RKO (cell line): ENCODE measurements at places on chromosomes 4 and X.

- DNase-seq = no peak
Measured at GRCh38 chrX:32451954-32452695, 759.2 kb downstream of the DMD start.

GRCh38 chrX:14235004-14235403 is 205.3 kb upstream of the GEMIN8 start:
- no peak for DNase-seq

- DNase-seq = no peak
Measured at GRCh38 chr4:145182222-145182621, 1.8 kb upstream of the OTUD4 start.

- no peak for DNase-seq
Measured at GRCh38 chr4:182788201-182788600, 129.0 kb downstream of the DCTD start.

DNA sequence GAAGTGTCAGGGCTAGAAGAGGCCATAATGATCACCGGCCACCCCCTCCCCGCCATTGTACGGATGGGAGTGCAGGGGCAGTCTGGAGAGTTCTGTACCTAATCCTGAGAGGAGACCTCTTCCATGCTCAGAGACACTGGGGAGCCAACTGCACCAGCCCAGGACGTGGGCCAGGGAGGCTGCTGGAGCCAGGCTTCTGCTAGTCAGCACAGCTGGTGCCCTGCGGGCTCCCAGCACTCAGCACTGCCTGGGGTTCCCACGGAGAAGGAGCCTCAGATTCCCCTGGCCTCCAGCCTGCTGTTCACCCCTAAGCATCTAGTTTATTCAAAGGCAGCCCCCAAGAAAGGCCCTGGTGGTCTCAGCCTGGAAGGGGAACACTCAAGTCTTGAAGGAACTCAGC is 28.8 kb downstream of the ABLIM2 start:
- no peak for DNase-seq

DNA sequence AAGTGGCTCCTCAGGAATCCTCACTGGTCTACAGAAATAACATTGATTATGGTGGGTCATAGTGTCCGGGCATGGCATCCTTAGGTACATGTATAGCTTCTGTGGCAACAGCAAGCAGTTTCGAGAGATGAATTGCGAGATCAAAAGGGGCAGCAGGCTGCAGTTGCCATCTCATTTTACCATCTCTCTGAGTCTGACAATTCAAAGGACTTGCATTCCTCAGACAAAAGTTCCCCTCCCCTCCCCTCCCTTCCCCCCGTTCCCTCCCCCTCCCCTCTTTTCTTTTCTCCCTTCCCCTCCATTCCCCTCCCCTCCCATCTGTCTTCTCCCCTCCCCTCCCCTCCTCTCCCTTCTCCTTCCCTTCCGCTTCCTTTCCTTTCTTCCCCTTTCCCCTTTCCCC is 70.2 kb downstream of the MTNR1A start:
- no peak for DNase-seq

GRCh38 chr4:158161551-158162354 is 11.1 kb downstream of the GASK1B start:
- peak; percentile 57 for DNase-seq

DNA sequence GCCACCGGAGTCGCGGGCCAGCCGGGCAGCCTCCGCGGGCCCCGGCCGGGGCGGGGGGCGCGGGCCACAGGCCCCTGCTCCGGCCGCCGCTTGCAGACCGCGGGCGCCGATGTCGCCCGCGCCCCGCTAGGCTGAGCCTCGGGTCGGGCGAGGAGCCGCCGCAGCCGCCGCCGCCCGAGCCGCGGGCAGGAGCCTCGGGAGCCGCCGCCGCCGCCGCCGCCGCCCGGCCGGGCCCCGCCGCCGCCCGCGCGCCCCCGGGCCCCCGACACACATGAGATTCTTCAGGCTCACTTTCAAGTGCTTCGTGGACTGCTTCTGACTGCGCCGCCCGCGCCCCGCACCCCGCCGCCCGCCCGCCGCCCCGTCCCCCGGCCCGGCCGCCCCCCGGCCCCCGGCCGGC is 345 bp downstream of the SLC6A8 start:
- DNase-seq = no peak

DNA sequence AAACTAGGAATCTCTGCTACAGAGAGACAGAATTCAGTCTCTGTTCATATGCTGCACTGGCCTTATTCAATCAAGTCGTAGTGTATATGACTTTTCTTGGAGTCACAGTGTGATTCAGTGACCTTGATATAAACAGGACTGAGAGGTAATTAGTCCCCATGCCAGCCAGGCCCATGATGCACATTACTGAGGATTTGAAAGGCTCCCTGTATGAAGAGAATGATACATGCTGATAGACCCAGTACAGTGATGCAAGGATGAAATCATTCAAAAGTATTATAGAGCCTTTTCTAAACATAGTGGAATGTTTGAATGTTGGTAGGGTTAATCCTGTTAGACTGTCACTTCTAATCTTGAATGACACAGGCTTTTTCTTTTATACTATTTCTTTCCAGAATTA is 34.1 kb downstream of the ANXA3 start:
- DNase-seq = peak; percentile 63

DNA sequence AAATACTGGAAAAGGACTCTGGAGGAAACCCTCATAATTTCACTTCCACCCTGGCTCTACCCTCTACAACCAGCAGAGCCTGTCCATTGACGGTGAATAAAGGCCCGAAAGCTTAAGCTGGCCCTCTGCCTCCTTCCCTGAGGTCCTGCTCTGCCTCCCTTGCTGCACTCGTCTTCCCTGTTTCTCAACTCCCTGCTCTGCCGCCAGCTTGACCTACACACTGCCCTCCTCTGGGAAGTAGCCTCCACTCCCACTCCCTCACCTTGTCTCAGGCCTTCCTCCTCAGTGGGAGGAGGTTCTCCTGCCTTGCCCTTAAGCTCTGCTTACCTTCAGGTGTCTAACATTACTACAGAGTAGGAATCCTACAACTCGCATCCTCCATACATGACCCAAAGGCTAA is 608.6 kb upstream of the NR3C2 start:
- no peak for DNase-seq

DNA sequence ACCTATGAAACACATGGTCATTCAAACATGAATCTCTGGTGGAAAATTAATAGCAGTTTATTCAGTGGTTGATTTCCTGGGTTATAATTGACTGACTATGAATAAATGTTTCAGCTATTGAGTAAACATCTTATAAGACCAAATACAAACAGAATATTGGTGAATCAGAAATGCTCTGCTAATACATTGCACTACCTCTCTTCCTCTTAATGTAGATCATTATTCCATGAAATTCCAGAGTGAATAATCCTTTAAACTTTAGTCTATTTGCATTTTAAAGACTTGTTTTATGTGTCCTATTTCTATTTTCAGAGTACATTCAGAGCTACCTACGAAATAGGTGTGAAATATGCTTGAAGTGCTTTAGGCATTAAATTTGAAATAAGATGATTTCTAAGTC is 715.4 kb downstream of the ADGRL3 start:
- no peak for DNase-seq

DNA sequence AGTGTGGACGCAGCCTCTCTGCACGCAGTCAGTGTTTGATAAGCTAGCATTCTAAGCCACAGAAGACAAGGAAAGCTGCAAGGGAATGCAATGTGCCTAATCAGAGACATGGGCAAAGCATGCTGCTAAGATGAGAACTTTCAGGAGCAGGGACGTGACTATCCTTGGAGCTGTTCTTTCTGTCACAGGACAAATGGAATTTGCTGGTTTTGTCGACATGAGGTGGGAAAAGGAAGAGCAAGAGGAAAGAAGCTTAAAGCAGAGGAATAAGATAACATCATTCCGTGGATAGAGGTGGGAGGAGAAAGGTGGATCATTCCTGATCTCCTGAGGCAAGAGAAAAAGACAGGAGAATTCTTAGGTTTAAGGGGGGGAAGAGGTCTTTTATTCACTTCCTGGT is 33.7 kb downstream of the RBM47 start:
- no peak for DNase-seq

GRCh38 chrX:10254739-10255138 is 98.0 kb downstream of the CLCN4 start:
- DNase-seq = no peak

DNA sequence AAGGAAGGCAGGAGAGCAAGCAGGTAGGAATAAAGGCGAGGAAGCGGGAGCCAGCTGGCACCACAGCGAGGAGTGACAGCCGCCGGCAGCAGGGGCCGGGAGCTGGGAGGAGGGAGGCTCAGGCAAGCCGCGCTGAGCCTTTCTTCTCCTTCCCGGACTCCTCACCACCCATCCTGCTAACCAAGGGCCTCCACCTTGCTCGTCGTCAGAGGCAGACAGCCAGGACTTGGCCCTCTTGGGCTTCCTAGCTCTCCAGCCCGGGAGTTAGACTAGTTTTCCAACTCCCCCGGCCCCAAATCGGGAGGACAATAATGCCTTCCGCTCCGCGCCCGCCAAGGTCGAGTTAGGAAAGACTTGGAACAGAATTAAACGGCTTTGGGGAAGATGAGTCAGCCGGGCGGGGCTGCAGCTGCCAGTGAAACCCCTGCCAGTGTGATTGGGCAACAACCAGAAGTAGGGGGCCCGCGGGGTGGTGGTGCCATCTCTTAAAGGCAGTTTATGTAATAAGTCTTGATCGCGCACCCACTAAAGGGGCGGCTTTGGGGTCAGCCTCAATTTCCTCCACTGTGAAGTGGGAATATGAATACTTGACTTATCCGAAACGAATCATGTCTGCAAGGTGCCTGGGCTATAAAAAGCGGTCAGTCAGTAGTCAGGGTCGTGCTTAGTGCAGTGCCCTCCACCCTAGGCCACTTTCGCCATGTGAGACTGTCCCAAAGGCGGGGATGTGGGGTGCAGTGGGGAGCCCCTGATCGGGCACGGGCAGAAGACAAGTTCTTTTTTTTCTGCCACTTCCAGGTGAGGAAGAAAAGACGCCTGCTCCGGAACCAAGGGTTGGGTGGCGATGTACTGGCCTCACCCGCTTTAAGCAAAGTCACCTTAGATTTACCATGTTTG is 6.7 kb upstream of the HSD17B10 start:
- DNase-seq = peak; percentile 81

DNA sequence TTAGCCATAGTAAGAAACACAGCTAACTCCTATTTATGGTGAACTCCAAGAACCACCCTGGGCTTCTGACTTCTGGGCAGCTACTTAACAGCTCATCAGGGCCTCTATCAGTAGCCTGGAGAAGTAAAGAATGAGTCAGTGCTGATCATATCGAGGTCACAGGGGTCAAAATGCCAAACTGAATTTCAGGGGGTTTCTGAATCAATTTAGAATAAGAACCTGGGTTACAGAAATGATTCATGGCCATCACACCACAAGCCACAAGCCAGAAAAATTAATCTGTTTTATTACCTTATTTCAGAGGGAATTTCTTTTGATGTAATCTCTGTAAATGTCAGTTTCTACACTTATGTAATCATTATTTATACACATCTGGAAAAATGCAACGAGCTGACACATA is 64.4 kb downstream of the CHST7 start:
- DNase-seq = no peak

GRCh38 chr4:43411226-43411625 is 518.7 kb downstream of the GRXCR1 start:
- no peak for DNase-seq

DNA sequence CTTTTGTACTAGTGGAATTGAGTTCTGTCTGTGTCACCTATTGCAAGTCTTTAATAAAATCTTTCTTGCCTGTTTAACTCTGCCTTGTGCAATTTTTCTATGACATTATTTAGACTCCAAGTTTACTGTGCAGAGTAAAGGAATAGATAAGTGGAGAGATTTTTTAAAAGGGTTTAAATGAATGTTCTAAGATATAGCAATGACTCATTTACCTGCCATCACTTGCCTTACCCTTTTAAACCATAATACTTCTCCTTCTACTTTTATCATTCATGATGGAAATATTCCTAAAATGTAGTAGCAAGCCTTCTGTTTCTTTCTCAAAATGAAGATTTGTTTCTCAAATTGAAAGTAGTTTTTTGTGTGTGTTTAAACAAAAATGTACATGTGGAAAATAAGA is 782.8 kb upstream of the MAGEB2 start:
- no peak for DNase-seq

GRCh38 chrX:34918091-34918736 is 24.4 kb upstream of the FAM47B start:
- peak; percentile 44 for DNase-seq

DNA sequence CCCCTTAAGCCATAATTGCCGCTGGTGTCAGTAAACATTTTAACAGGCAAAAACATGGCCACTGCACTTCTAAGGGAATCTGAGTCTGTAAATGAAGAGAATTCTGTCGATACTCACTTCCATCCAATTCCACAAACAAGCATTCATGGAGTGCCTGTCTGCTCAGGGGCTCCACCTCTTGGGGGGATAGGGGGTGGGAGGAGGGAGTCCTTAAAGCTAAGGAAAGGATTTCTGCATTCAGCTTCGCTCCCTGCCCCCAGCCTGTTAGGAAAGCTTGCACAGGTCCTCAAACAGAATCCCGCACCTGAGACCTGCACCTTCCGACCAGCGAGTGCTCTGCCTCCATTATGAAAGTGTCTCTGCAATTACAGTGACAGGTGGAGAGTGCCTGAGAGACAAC is 130.2 kb upstream of the KIT start:
- no peak for DNase-seq

DNA sequence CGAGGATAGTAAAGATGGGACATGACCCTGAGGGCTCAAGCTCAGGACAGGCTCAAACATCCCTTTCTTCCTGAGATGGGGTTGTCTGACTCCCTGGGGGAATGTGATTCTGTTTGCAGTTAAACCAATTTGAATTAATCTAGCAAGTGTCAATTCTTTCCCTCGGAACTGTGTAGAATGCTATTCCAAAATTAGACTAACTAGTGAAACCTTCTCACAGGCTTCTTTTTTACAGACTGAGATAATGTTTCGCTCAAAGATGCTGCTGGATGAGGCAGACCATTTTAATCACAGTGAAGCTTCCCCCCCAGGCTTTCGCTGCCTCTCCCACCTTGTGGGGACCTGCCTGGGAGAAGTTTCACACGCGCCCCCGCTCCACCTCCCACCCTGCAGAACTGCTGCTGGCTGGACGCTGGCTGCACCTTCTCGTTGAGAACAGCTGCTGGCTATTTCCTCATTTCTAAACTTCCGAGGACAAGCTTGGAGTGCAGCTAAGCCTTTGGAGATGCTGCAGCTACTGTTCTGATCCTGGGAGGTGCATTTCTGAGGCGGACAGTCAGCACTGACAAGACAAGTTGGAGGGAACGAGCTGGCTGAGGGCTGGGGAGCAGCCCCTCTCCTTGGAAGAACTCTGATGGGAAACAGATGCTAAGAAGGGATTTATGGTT is 297.8 kb downstream of the RAPGEF2 start:
- DNase-seq = no peak

DNA sequence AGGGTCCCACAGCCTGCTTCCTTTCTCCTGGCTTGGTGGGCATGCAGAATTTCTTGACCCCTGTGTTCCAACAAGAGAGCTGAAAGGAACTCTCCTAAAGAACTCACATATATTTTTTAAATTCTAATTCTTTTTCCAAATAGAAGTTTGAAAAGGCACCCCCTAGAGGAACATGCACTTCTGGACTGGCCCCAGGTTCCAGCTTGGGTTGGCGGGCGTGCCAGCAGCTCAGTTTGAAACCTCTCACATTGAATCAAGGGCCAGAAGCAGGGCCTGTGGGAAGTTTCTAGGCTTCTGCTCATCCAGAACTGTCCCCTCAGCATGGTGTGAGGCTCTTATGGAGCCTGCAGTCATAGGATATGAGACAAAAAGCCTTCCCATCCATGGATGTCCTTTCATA is 132.6 kb downstream of the ATG4A start:
- DNase-seq = no peak

GRCh38 chrX:109760209-109760921 is 27.3 kb upstream of the ACSL4 start:
- no peak for DNase-seq
